ENCODE measurements at places on chromosomes 4 and X. TPM values are rescaled to one million over a fixed set of nuclear protein-coding genes. Genes with fewer than 3 reads are reported as not detected.

Gene PIGA
- 4.6 TPM for total RNA-seq

Gene CRLF2
- not detected for total RNA-seq

Gene STATH
- not detected for total RNA-seq

Gene SLC6A8
- 29.3 TPM for total RNA-seq

Gene CPLX1
- not detected for total RNA-seq

Data from epithelial cell of alveolus of lung (primary cell).